ENCODE measurements at places on chromosomes 16 and 17. TPM values are rescaled to one million over a fixed set of nuclear protein-coding genes. Genes with fewer than 3 reads are reported as not detected.

The ASGR1 gene
- 0.43 TPM for total RNA-seq

The NOTUM gene
- total RNA-seq, result under 0.01 TPM

The GFAP gene
- total RNA-seq, result 0.86 TPM

The JPH3 gene
- not detected for total RNA-seq

The C1QL1 gene
- total RNA-seq, result 0.43 TPM

Data from fibroblast of villous mesenchyme (primary cell).